Muscle of leg (tissue), 16 donors: ENCODE measurements at places on chromosomes 16 and 17. TPM values are rescaled to one million over a fixed set of nuclear protein-coding genes. Genes with fewer than 3 reads are reported as not detected.

The KIF18B gene
- 1.9 TPM for total RNA-seq

DNA sequence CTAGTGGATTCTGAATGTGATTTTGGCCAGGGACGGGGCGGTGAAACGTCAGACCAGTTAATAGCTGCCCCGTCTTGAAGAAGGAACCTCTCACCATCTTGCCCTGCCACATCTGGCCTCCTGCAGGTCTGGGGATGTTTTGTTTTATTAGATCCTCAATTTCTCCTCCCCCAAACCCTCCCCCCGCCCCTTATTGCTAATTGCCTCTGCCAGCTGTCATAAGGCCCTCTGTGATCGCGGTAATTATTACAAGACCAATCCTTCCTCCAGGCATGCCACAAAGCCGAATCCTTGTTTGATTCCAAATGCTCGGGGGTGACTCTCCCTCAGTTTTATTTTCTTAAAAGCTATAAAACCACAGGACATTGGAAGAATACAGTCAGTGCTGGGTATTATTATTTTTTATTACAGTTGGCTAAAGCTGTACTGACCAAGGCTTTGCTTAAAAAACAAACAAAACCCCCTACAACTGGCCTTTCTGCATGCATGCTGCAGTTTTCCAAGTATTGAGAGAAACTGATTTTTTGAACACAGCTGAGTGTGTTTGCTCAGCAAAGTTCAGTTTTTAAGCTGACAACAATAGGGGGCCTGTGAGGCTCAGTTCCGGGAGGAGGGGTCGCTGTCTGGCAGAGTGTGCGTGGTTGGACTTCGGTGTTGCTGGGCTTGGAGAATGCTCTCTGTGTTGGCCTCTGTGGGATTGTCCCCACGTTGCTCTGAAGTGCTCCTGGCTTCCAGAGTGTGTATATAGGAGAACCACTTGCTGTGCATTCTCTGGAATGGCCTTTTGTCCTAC lies 1.7 kb downstream of the KSR1 start:
- peak overlapping the region; percentile 63 for H3K4me3 ChIP-seq
- no peaks in the 10 kb centered on the region for H3K36me3 ChIP-seq
- no peaks in the 10 kb centered on the region for H3K27me3 ChIP-seq
- H3K27ac ChIP-seq: peak overlapping the region; percentile 35
- H3K4me1 ChIP-seq: peaks cover 29% of the 10 kb centered on the region

- DNase-seq: peak; percentile 95
Observed at GRCh38 chr17:67245073-67245693, at the start of gene HELZ. Gene HELZ (minus strand): TSS chr17:67245196. CDS start chr17:67218804, 26,392 bp downstream.

The TNP2 gene
- not detected for total RNA-seq
